Kidney capillary endothelial cell (primary cell): ENCODE measurements at places on chromosomes 2 and 18.
A peak's percentile ranks its signal among the peaks of the same experiment; 100 is the strongest.

GRCh38 chr2:7190587-7191324 is 273.5 kb downstream of the RNF144A start:
- DNase-seq = no peak

- no peak for DNase-seq
These were observed 79.1 kb downstream of the LRRTM4 start for GRCh38 chr2:77443076-77443475.

GRCh38 chr2:170298115-170298514 is 120.2 kb downstream of the MYO3B start:
- no peak for DNase-seq

DNA sequence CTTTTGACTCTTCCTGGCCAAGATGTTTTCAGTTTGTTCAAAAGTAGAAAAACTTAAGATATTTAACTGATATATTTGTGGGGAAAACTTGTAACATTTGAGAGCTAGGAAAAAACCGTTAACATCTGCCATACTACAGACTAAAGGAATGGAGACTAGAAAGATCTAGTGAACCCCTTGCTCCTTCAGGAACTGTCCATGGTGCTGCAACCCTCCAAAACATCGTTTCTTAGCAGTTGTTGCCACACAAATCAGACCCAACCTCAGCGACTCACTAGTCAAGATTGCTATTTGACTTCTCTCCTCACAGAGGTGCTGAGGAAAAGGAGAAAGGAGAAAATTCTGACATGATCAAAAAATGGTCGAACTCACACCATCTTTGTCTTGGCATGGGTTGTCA is 393.8 kb upstream of the LYPD1 start:
- peak; percentile 20 for DNase-seq
